ENCODE measurements at places on chromosomes 16 and 17. TPM values are rescaled to one million over a fixed set of nuclear protein-coding genes. Genes with fewer than 3 reads are reported as not detected.

The PPY gene
- not detected for total RNA-seq

The ARHGAP44 gene
- 37.5 TPM for total RNA-seq

The CCDC144A gene
- total RNA-seq = 1.8 TPM

The CNTD1 gene
- 1.6 TPM for total RNA-seq

The CCL2 gene
- 93.5 TPM for total RNA-seq

The CD300A gene
- total RNA-seq = 21.0 TPM

The IL21R gene
- 6.3 TPM for total RNA-seq

The MXRA7 gene
- 127 TPM for total RNA-seq

- H3K36me3 ChIP-seq = no peaks in the 10 kb centered on the region
- H3K4me1 ChIP-seq = no peaks in the 10 kb centered on the region
Measured at GRCh38 chr16:25916037-25916436, 224.3 kb downstream of the HS3ST4 start.

GRCh38 chr16:57757326-57757786 lies 21.8 kb downstream of the KATNB1 start:
- DNase-seq = peak; percentile 62
- H3K36me3 ChIP-seq = peaks cover 28% of the 10 kb centered on the region
- H3K27ac ChIP-seq = no peak overlapping the region
- peaks cover 4% of the 10 kb centered on the region for H3K4me1 ChIP-seq
- H3K27me3 ChIP-seq = no peaks in the 10 kb centered on the region
- no peak overlapping the region for H3K4me3 ChIP-seq

- no peaks in the 10 kb centered on the region for H3K36me3 ChIP-seq
- no peak for DNase-seq
- H3K27me3 ChIP-seq = no peaks in the 10 kb centered on the region
- no peak overlapping the region for H3K27ac ChIP-seq
- H3K4me1 ChIP-seq = peaks cover 45% of the 10 kb centered on the region
Measured at GRCh38 chr16:79607587-79607986, 7.0 kb upstream of the MAF start.

- H3K4me1 ChIP-seq = no peaks in the 10 kb centered on the region
- DNase-seq = no peak
- H3K27ac ChIP-seq = peak overlapping the region; percentile 27
- H3K4me3 ChIP-seq = no peak overlapping the region
- H3K36me3 ChIP-seq = no peaks in the 10 kb centered on the region
Measured at GRCh38 chr16:54342966-54343365, 56.4 kb upstream of the IRX3 start.

DNA sequence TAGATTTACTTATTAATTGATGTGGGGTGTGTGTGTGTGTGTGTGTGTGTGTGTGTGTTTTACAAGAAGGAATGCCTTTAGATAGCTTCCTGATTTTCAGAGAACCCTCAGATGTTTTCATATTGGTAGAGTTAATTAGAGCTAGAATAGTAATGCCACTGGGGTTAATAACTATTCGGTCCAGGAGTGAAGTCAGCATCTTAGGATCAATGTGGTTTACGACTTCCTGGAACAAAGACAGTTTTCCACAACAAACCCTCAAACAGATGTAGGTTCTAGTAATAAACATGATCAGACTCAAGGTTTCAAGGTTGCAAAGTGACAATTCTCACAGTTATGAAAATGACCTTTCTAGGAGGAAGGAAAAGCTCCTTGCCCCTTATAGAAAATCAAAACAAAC lies 12.2 kb upstream of the SLC52A1 start:
- no peaks in the 10 kb centered on the region for H3K36me3 ChIP-seq
- no peak for DNase-seq
- H3K4me3 ChIP-seq = no peak overlapping the region
- H3K4me1 ChIP-seq = peaks cover 10% of the 10 kb centered on the region
- no peak overlapping the region for H3K27ac ChIP-seq

- peaks cover 3% of the 10 kb centered on the region for H3K4me1 ChIP-seq
- peaks cover 6% of the 10 kb centered on the region for H3K36me3 ChIP-seq
- DNase-seq = no peak
- no peaks in the 10 kb centered on the region for H3K27me3 ChIP-seq
- H3K4me3 ChIP-seq = no peak overlapping the region
- peak overlapping the region; percentile 75 for H3K27ac ChIP-seq
Measured at GRCh38 chr16:57265850-57266530, 18.5 kb downstream of the PLLP start.

DNA sequence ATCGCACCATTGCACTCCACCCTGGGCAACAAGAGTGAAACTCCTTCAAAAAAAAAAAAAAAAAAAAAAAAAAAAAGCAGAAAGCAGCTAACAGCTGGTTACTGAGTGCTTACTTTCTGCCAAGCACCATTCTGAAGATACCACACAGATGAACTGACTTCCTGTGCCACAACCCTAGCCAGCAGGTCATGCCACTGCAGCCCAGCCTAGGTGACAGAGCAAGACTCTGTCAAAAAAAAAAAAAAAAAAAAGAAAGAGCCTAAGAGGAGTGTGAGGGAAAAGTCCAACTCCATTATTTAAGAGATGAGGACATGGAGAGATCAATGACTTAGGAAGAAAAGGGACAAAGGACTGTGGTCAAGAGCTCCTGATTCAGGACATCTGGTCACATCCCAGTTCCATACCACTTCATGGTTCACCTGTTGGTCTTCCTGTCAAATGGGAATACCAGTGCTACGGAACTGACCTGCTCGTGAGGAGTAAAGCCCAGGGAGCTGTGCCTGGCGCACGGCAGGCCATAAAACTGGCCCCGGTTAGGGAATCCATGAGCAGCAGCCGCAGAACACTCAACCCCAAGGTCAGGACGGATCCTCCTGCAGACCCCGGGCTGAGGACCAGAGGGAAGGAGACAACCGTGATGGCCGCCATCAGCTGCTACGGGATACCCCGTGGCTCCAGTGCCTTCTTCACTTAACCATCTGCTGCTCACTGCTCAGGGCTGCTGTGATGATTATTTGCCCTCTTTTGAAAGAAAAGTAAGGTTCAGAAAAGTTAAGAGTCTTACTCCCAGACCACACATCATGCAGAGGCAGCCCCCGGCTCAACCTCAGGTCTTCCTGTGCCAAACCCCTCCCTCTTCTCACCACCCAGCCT lies 950 bp downstream of the KLHDC4 start:
- H3K4me3 ChIP-seq = peak overlapping the region; percentile 98
- H3K36me3 ChIP-seq = peaks cover 2% of the 10 kb centered on the region
- peaks cover 8% of the 10 kb centered on the region for H3K4me1 ChIP-seq
- H3K27me3 ChIP-seq = no peaks in the 10 kb centered on the region
- no peak overlapping the region for H3K27ac ChIP-seq

DNA sequence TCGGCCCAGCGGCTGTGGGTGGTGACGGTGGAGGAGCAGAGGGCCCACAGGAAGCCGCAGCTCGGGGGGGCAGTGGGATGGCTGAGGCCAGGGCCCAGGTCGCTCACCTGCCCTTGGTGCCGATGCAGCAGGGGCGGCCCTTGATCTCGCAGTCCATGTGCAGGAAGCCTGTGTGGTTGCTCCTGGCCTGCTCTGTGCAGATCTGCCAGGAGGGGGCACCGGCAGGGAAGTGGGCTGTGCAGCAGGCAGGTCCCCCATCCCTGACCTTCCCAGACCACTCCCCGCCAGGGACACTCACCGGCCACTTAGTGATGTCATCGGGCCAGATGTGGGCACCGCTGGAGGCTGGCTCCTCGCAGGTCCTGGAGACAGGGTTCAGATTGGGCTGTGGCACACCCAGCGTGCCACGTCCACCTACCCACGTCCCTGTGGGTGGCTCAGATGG lies 6.2 kb downstream of the AANAT start:
- H3K27ac ChIP-seq = no peak overlapping the region
- peaks cover 47% of the 10 kb centered on the region for H3K36me3 ChIP-seq
- H3K4me1 ChIP-seq = no peaks in the 10 kb centered on the region
- no peak for DNase-seq
- no peaks in the 10 kb centered on the region for H3K27me3 ChIP-seq
- H3K4me3 ChIP-seq = no peak overlapping the region

- H3K36me3 ChIP-seq = peaks cover 12% of the 10 kb centered on the region
- H3K4me3 ChIP-seq = no peak overlapping the region
- no peaks in the 10 kb centered on the region for H3K27me3 ChIP-seq
- H3K4me1 ChIP-seq = no peaks in the 10 kb centered on the region
Measured at GRCh38 chr17:62663304-62663703, 35.8 kb downstream of the MRC2 start.

DNA sequence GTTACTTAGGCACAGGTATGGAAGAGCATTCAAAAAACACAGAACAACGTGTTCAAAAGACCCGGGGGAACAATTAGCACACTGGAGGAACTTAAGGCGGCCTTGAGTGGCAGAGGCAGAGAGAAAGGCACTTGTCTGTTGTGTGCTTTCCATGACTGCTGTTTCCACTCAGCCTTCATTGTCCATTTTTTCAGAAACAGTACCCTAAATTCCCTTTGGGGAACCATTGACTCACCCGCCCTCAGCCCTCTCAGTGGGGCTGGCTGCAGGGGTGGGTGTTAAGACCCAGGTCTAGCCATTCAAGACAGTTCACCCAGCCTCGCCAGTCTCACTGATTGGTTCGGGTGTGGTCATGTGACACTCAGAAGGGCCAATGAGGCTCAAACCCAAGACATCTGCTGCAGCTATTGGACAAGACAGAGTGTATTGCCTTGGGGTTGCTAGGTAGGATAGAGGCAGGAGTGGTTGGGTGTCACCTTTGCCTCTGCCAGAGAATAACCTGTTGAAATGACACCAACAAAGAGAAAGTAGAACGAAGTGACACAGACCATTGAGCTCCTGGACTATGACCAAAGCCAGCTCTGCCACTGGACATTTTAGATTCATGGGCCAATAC lies 19.6 kb upstream of the CEP20 start:
- H3K36me3 ChIP-seq = no peaks in the 10 kb centered on the region
- H3K4me1 ChIP-seq = no peaks in the 10 kb centered on the region
- H3K4me3 ChIP-seq = no peak overlapping the region
- no peak overlapping the region for H3K27ac ChIP-seq
- no peaks in the 10 kb centered on the region for H3K27me3 ChIP-seq

GRCh38 chr17:34076743-34077631 lies 178.1 kb upstream of the CCL2 start:
- H3K4me3 ChIP-seq = no peak overlapping the region
- no peak for DNase-seq
- no peaks in the 10 kb centered on the region for H3K4me1 ChIP-seq
- H3K27ac ChIP-seq = no peak overlapping the region
- no peaks in the 10 kb centered on the region for H3K27me3 ChIP-seq

GRCh38 chr17:36463916-36464764 lies 22.3 kb upstream of the ZNHIT3 start:
- H3K4me1 ChIP-seq = no peaks in the 10 kb centered on the region
- H3K27me3 ChIP-seq = peaks cover 22% of the 10 kb centered on the region
- H3K36me3 ChIP-seq = no peaks in the 10 kb centered on the region

DNA sequence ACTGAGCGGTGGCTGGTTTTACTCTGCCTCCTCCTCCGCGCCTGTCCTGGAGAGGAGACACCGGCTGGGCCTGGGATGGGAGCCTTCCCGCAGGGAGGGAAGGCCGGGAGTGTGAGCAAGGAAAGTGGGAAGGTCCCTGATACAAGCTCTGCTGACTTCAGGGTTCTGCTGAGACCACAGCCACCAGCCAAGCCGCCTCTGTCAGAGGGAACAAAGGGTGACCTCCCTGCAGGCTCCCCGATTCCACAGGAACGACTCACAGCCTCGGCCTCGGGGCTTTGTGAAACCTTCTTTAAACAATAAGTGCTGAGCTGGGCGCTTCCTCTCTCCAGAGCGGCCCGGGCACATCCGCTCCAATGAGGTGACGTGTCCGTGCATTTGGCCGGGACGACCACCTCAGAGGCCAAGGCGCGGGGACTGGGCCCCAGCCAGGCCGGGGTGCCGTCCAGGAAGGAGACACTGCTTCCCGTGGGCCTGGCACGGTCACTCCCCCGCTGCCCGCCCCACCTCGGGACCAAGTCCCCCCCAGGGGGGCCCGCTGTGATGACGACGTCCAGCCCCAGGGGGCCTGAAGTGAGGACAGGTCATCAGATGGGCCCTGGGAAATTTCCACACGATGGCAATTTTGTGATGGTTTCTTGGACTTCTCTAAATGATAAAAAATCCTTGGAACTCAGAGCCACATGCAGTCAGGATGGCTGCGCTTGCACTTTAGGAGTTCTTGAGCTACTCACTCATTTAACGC lies 11.8 kb upstream of the CIBAR2 start:
- no peaks in the 10 kb centered on the region for H3K36me3 ChIP-seq
- DNase-seq = peak; percentile 92
- peaks cover 22% of the 10 kb centered on the region for H3K4me1 ChIP-seq
- no peak overlapping the region for H3K4me3 ChIP-seq
- H3K27me3 ChIP-seq = no peaks in the 10 kb centered on the region

DNA sequence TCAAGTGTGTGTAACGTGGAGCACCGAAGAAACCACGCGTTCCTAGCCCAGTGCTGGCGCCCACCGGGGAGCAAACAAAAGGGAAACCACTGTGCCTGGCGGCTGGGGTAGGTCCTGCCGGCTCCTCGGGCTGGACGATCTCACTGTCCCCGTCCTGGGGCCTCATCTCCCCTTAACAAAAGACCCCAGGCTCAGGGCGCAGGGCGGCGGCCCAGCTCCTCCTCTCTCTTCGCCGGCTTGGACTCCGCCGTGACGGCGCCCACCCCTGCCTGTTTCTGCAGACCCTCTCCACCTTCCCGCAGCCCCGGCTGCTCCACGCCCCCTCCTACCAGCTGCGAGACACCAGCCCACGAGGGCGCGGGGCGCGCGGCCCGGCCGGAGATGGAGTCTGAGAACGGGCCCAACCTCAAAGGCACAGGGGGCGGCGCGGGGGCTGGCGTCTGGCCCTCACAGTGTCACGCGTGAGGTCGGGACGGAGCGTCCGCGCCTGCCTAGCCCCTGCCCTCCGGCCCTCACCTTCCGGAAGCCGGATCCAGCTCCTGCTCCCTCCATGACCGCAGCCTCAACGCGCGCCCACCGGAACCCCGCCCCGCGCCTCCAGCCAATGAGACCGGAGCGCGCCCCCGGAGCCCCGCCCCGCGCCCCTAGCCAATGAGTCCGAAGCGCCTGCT lies at the start of gene CENPX:
Gene CENPX (minus strand): TSS at position 569 of the 671 bp plus-strand sequence. CDS start 17 bp downstream, at position 552.
- H3K4me1 ChIP-seq = no peaks in the 10 kb centered on the region
- H3K4me3 ChIP-seq = peak within 1 kb of the TSS; percentile 86
- no peaks in the 10 kb centered on the region for H3K27me3 ChIP-seq
- DNase-seq = no peak
- H3K36me3 ChIP-seq = peaks cover 2% of the 10 kb centered on the region

DNA sequence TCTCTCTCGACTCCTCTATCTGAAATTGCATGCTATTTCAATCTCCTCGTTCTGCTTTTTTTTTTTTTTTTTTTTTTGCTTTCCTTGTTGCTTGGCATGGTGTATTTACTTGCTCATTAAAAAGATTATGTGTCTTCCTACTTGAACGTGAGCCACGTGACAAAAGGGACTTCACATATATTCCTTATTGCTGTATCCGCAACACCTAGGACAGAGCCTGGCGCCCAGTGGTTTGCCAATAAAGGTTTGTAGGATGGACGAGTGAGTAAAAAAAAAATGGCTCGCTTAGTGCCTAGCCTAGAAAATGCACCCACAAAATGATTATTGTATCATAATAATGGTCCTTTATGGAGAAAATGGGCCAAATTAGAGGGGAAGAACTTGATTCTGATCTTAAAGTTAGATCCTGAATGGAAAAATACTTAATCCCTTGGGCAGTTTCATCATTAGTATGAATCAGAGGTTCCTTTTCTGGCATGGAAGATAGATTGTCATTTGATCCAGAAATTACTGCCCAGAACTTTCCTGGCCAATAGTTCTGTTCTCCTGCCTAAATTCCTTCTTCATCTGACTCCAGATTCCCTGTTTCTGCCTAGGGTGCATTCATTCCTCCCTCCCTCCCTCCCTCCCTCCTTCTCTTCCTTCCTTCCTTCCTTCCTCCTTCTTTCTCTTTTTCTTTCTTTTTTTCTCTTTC lies 13.6 kb upstream of the TMEM220 start:
- DNase-seq = no peak
- H3K36me3 ChIP-seq = no peaks in the 10 kb centered on the region
- peaks cover 4% of the 10 kb centered on the region for H3K4me1 ChIP-seq
- no peak overlapping the region for H3K4me3 ChIP-seq
- no peak overlapping the region for H3K27ac ChIP-seq

Data from lung (tissue), 17 donors.